ENCODE measurements at places on chromosomes 5 and 9.
A peak's percentile ranks its signal among the peaks of the same experiment; 100 is the strongest.

GRCh38 chr9:110095161-110095595 is 112.8 kb downstream of the C9orf152 start:
- DNase-seq, result no peak

- peak; percentile 20 for DNase-seq
Observed at GRCh38 chr5:39256477-39257235, 37.3 kb upstream of the FYB1 start.

DNA sequence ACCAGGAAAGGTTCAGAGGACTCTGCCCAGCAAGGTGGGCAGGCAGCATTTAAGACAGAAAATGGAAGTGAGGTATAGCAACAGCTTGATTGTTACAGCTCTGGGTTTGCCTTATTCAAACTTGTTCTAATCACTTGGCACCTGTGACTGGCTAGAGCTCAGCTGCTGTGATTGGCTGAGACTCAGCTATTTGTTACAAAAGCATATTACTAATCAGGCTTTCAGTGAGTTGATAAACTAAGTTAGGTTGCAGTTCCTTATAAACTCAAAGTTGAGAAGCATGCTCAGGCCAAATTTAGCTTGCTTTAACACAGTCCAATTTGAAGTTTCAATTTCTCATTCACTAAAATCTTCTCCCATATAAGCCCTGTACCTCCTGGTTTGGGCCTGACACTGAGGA is 56.3 kb downstream of the GDA start:
- DNase-seq, result peak; percentile 23

GRCh38 chr5:98461485-98461884 is 312.0 kb upstream of the RGMB start:
- DNase-seq, result no peak

DNA sequence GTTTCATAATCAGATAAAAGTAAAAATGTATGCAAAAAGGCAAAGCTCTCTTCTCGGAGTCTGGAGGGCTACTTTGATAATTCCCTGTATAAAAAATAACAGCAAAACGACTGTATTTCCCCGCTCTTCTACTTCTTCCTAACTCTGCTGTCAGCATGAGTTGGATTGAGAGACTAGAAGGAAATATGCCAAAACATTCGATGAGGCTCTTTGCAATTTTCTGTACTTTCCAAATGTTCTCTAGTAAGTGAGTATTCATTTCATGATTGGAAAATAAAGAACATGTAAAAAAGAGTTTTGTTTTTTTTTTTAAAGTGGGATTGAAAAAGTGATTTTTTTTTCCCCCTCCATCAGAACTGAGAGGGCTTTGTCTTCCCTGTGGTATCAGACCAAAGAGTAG is 677.5 kb downstream of the ACTL7B start:
- no peak for DNase-seq

- DNase-seq, result no peak
Observed at GRCh38 chr9:125785248-125785751, 38.1 kb downstream of the PBX3 start.

DNA sequence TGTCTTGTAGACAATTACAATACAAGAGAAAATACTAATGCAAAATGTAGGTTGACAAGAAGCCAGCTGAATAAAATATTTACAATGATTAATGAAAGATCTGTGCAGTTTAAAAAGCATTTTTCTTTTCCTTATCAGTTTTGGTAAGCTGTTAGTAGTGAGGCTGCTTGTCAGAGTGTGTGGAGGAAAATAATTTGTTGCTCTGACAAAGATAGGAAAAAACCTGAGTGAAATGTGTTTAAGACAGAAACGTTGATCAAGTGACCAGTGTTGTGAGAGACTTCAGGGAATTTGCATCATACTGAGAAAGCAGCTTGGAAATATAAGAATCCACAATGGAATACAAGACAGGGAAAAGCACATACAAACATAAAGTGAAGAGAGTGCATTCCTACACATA is 360.3 kb upstream of the CDH18 start:
- no peak for DNase-seq

GRCh38 chr5:132064140-132064539 is 3.7 kb downstream of the IL3 start:
- DNase-seq, result no peak

DNA sequence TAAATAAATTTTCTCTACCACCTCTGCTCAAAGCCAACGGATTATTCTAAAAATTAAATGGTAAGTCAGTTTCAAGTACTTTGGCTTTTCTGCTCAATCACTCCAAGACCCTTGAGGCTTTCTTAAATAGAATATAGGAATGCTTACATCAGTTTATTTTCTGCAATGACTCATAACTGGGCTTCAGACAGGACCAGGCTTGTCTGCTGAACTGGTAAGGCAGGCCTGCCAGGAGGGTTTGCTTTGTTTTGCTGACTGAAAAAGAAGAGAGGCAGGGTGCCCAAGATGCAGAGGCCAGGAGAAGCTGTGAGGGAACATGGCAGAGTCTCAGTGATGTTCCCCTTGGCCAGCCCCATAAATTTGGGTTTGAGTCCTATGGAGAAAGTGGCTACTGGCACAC is 60.3 kb upstream of the EPB41L4A start:
- DNase-seq, result peak; percentile 63

DNA sequence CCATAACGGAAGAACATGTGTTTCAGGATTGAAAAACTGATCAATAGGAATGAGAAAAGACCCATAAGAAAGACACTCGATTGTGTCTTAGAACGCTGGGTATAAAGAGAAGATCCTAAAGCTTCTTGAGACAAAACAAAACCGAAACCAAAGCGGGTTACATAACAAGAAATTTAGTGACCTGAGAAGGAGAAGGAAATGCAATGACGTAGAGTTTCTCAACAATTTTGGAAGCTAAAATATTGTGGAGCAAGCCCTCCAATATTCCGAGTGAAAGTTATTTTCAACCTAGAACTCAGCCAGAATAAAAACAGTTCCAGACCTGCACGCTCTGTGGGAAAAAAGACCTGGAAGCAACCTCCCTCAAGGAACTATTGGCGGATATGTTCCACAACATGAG is 81.9 kb upstream of the FREM1 start:
- no peak for DNase-seq

Measured in DMS53 (cell line).